ENCODE measurements at places on chromosomes 3 and 15. TPM values are rescaled to one million over a fixed set of nuclear protein-coding genes. Genes with fewer than 3 reads are reported as not detected.
A peak's percentile ranks its signal among the peaks of the same experiment; 100 is the strongest.

DNA sequence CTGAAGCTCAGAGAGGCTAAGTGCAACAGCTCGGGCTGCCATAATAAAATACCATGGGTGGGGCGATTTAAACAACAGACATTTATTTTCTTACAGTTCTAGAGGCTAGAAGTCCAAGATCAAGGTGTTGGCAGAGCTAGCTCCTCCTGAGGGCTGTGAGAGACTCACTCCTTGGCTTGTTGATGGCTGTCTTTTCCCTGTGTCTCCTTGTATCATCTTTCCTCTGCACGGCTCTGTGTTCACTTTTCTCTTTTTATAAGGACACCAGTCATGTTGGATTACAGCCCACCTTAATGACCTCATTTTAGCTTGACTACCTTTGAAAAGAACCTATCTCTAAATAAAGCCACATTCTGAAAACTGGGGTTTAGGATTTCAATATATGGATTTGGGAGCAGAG lies 129.7 kb downstream of the RPL22L1 start:
- no peak for DNase-seq

GRCh38 chr3:85842081-85842480 lies 883.3 kb downstream of the CADM2 start:
- no peak for DNase-seq

- no peak for DNase-seq
Observed at GRCh38 chr3:109963831-109964230, 626.5 kb upstream of the DPPA4 start.

DNA sequence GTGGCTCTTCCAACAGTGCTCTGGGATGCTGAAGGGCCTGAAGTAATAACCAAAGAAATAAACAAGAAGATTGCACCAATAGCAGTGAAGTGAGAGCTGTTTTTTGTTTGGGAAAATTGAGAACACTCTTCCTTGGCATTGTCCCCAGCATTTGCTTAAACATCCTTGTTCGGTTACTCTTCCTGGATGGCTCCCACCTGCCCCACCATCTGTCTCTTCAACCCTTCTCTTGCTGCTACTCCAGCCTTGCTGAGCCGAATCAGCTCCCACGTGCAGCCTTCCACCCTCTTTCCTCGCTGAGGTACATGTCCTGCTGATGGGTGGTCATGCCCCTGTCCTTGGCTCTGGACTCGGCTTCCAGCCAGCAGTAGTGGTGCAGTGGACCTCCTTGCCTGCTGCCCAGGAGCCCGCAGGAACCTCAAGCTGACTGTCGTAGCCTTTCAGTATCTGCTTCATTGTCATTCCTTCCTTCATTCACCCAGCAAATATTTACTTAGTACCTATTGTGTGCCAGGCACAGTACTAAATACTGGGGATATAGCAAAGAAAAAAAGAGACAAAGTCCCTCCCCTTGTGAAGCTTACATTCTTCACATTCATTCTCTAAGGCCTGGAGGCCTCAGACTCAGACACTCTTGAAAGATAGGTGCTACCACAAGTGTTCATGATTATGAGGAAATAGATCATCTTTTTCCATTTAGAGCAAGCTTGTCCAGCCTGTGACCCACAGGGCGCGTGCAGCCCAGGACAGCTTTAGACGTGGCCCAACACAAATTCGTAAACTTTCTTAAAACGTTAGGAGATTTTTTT lies 17.1 kb upstream of the VILL start:
- DNase-seq = no peak

DNA sequence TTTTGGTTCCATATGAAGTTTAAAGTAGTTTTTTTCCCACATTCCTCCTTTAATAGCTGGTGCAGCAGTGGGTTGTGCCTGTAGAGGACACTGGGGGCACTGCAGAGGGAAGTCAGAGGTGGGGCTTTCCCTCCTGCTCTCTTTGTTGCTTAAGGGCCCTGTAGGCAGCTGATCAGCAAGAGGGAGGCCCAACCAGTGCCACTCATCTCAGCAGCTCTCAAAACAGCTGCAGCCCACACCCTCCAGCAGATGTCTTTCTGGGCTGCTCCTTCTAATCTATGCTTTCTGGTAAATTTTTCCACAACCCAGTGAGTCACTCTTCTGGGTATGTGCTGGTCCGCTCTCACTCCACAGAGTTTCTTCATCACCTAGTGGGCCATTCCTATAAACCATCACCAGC lies 263.8 kb downstream of the FEZF2 start:
- no peak for DNase-seq

GRCh38 chr3:117435506-117435905 lies 725.9 kb downstream of the TUSC7 start:
- no peak for DNase-seq

DNA sequence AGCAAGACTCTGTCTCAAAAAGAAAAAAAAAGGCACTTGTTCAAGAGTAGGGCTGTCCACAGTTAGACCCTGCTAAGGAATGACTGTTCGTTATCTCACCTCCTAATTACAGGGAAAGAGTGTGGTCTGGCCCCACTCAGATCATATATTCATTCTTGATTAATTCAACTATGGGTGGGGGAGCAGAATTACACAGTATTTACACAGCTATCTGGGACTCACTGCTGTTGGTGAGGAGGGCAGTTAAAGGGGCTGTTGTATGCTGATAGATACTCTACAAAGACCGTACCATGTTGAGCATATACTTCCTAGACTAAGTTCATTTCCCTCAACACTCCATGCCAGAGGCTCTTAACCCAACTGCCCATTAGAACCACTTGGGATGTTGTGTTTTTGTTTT lies 3.8 kb upstream of the ZNF620 start:
- no peak for DNase-seq

DNA sequence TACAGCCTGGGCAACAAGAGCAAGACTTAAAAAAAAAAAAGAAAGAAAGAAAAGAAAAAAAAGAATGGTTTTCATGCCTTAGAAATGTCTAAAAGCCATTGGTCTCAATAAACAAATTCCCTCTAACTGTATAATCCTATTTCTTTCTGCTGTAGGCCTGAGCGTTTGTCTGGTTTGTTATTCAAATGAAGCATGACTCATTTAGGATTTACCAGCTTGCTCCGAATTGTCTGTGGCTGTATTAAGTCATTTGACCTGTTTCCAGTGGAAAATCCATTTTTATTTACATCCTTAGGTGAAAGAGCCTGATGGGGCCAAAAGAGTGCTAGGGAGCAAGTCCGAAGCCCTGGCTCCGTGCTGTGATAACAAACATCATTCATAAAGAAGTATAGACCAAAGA lies 73.8 kb downstream of the BDH1 start:
- no peak for DNase-seq

GRCh38 chr3:96334779-96335178 lies 479.6 kb upstream of the EPHA6 start:
- DNase-seq = no peak

- no peak for DNase-seq
Observed at GRCh38 chr3:24401090-24401810, 93.4 kb downstream of the THRB start.

GRCh38 chr3:138902171-138902570 lies 44.8 kb downstream of the FOXL2 start:
- DNase-seq = no peak

GRCh38 chr3:120052225-120052624 lies 42.0 kb downstream of the GSK3B start:
- DNase-seq = no peak

DNA sequence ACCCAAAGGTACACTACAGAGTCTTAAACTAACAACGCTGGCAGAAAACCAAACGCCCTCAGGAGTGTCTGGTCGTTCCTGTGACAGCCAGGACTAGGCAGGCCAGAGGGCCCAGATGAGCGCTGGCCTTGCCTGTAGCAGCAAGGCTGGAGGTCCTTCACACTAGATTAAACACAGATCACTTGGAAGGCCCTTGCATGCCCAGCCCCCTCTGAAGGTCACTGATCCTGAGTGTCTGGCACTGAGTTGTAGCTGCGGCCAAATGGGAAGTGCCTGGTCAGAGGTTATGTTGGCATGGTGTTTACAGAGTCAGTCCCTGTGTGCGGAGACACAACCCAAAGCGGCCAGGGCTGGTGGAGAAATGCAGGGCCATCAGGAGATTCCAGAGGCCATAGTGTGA lies 58.9 kb downstream of the ZNF621 start:
- peak; percentile 30 for DNase-seq

DNA sequence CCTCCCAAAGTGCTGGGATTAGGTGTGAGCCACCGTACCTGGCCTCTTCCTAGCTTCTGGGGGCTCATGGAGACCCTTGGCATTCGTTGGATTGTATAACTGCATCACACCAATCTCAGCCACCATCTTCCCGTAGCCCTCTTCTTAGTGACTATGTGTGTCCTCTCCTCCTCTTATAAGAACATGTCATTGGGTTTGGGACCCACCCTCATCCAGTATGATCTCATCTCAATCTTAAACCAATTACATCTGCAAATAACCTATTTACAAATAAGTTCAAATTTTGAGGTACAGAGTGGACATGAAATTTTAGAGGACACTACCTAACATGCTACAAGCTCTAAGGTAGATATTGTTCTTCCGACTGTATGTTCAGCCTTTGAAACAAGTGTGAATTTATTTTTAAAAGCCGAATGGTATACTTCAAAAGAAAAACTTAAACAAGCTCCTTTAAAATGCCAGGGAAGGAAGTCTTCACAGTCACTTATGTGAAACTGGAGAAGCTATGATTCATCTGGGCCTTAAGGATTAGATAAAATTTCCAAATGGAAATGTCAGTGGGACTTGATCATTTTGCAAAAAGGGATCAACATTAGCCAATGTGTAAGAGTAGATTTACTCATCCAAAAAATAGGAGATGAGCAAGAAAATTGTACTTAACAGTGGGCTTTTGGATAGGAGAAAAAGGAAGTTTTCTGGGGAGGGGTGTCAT lies 225.7 kb downstream of the MEX3B start:
- DNase-seq = no peak

- DNase-seq = no peak
Observed at GRCh38 chr3:138009476-138010272, at the start of gene CLDN18. TSS of gene CLDN18 (plus strand) at chr3:138010165. CDS start at chr3:138010226, 61 bp downstream.

- DNase-seq = no peak
Observed at GRCh38 chr3:53122933-53123305, 7.3 kb downstream of the RFT1 start.

DNA sequence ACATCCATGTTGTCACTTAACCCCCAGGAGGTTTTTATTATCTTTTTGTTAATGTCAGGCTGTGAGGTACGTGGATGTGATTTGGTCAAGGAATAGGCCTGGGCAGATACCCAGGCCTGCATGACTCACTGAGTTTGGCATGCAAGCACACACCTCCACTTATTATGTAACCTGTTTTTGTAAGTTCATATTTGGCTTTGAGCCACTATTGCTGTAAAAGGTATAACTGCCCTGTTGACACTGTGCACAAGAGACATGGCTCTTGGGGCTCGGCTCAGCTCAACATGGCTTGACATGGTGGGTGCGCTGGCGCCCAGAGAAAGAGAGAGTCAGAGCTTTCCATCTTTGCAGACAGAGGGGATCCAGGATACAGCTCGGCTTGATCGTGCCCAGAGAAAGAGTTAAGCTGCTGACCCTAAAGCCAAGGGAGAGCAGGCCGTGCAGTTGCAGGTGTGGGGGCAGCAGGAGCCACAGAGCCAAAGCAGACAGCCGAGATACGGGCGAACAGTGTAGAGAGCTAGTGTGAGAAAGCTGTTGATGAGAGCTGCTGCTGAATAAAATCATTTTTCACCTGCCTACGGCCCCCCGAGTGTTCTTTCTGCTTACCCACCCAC lies 67.9 kb upstream of the UNC13C start:
- no peak for DNase-seq

DNA sequence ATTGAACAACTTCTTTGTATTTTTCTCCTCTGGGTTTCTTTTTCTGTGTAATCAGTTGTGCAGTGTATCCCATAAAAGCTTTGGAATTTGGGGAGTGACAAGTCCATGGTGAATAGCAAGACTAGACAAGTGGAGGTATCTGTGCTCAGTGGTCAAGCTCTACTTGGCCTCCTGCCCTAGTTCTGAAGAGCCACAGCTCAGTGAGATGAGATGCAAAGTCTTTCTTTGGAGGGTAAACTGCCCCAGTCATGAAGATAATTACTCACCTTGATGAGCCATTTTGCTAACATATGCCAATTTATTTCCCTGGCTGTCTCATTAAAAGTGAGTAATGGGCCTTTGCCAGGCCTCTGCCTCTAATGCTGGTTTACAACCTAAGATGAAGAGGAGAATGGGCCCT lies 271.2 kb upstream of the TRIM42 start:
- DNase-seq = no peak

DNA sequence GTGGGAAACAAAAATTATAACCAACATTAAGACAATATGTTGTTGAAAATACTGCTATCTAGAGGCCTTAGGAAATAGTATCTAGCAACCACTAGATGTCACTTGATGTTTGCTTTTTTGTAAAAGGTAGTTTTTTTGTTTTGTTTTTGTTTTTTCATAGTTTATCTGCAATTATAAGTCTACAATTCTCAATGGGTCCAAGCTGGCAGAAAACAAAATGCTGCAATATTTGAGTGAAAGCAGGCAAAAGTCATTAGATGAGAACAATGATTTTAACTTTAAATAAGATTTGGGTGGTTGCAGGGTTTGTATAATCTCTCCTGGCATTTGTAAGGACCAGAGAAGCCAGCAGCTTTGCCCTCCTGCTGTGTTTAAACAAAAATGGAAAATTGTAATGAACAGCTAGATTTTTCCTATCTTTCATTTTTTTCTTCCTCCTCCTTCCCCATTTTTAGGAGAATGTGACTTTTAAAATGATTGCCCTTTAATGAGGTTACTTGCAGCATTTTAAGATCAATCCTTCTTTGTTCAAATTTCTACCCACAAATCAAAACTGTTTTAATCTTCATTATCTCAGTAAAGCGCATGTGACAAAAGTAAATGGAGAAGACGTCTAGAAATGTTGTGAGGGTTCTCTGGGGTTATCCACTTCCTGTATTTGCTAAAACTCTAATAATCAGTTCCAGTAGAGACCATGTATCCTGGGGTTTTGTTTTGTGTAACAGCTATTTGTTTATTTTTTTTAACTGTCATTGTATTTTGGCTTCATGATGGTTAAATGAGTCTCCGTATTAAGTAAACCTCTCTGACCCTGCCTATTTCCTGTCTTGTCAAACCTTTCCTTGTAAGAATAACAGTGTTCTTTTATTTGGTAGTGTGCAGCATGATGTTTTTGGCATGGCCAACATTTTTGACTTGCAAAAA lies 27.3 kb downstream of the DUT start:
- DNase-seq = no peak

NPAP1 gene
- polyA plus RNA-seq = under 0.01 TPM

LRRK1 gene
- polyA plus RNA-seq = 1.8 TPM

P2RY1 gene
- 1.4 TPM for polyA plus RNA-seq

SLC7A14 gene
- under 0.01 TPM for polyA plus RNA-seq

ANAPC13 gene
- polyA plus RNA-seq = 81.3 TPM

CXCR6 gene
- 0.22 TPM for polyA plus RNA-seq

HIGD2B gene
- not detected for polyA plus RNA-seq

DHFR2 gene
- 1.6 TPM for polyA plus RNA-seq

REC114 gene
- polyA plus RNA-seq = not detected

GPR149 gene
- not detected for polyA plus RNA-seq
